Stimulated activated CD4-positive, alpha-beta T cell treated with anti-CD3 and anti-CD28 coated beads, TNF-alpha, amount 100 ng/mL, for 1 hour (primary cell): ENCODE measurements at places on chromosomes 3 and 15.

DNA sequence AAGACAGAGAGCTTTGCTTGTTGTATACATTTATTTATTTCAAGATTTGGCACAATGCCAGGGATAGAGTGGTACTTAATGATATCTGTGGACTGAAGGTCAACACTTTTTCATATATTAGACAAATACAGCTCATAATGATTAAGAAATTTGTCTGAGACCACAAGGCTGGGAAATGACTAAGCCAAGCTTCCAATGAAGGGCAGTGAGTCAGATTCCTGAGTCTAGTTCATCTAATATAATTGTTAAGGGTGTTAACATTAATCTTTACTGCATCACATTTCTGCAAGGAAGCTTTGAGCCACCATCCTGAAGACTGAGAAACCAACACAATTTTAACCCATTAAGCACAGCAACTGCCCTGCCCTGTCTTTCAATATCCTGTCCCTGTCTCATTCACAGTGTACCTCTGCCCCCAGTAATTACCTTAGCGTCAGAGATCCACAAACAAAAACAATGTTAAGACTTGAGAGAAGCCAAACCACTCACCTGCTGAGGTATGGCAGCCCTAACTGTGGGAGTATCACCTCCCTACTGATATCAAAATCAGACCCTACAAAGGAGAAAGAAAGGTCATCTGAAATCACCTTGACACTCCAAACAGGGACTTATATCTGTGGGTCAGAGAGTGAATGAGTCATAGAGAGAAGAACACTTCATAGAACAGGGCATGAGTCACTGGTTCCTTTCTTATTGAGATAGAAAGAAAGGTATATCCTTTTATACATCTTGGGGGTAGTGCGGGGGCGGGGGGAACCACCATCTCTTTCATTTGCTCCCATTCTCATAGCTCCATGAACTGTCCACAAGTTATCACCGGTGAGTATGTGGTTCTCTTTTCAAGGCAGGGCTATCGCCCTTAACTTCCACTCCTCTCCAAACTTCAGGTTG is 74.7 kb downstream of the MAGI1 start:
- DNase-seq, result no peak

- no peak for DNase-seq
These were observed 91.4 kb downstream of the CTNNB1 start for GRCh38 chr3:41290736-41291135.

GRCh38 chr3:192899540-192899982 is 18.1 kb downstream of the MB21D2 start:
- DNase-seq, result no peak

- DNase-seq, result no peak
These were observed 120.8 kb upstream of the MCTP2 start for GRCh38 chr15:94110476-94111130.

- no peak for DNase-seq
These were observed 27.6 kb downstream of the PLXNB1 start for GRCh38 chr3:48402281-48402732.
